ENCODE measurements at places on chromosomes 13 and 19.
A peak's percentile ranks its signal among the peaks of the same experiment; 100 is the strongest.

DNA sequence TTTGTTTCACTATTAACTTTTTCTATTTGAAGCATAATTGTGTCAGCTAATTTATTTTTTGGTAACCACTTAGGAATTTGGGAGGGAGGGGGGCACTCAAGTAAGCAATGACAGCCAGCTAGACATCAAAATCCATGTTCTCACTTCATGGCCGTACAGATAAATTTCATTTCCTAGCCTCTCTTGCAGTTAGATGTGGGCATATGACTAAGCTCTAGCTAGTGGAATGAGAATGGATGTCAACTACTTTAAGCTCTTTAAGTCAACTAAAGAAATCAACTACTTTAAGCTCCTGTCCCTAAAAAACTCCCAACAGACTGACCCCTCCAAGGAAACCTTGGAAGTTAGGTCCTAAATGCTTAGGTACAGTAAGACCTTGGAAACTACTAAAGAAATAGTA is 92.0 kb downstream of the KCNRG start:
- no peak for DNase-seq

DNA sequence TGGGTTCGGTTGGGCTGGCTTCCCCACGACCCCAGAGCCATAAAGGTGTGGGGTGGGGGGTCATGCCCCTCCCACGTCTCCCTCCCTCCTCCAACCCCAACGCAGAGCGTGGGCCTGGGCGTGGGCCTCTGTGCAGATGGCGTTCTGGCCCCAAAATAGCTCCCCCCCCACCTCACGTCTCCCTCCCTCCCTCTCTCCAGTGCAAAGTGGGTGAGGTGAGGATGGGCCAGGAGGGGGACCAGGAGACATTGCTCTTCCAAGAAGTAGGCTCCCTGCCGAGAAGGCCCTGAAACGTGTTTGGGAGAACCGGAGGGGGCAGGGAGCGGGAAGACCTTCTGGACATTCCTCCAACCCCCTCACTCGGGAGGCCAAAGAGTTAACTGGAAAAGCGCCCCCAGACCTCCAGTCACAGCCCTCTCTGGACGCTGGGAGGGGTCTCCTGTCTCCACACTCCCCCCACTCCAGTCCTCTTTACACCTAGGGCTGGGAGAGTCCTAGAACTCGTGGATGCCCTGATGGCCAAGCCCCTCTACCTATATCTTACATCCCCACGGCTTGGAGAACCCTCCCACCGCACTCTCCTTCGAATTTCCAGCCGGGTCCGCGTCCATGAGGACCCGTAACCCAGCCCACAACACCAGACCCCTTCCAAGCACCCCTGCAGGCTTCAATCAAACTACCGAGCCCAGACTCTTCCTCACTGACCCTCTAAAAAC is 855 bp downstream of the UNC13A start:
- DNase-seq, result no peak

GRCh38 chr19:18097217-18097992 is at the start of gene MAST3:
Gene MAST3 (plus strand): TSS chr19:18097778. CDS start chr19:18097793, 15 bp downstream.
- DNase-seq, result peak; percentile 92

DNA sequence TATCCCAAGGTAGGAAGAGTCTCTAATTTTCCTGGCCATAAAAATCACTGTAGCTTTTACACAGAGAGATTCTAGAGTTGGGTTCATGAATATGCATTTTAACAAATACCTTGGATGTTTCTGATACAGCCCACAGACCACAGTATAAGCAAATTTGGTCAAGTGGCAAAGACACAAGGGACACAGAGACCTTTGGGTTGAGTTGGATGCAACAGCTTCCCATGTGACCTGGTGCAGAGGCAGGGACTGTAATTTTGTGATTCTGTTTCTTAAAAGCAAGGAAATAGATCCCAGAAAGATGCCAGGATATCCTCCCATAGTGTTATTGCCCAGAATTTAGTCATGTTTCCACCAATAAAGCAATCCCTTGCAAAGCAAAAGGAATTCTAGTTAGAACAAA is 27.0 kb downstream of the FPR3 start:
- no peak for DNase-seq

GRCh38 chr13:110714797-110715394 is 1.4 kb downstream of the ING1 start:
- peak; percentile 57 for DNase-seq

DNA sequence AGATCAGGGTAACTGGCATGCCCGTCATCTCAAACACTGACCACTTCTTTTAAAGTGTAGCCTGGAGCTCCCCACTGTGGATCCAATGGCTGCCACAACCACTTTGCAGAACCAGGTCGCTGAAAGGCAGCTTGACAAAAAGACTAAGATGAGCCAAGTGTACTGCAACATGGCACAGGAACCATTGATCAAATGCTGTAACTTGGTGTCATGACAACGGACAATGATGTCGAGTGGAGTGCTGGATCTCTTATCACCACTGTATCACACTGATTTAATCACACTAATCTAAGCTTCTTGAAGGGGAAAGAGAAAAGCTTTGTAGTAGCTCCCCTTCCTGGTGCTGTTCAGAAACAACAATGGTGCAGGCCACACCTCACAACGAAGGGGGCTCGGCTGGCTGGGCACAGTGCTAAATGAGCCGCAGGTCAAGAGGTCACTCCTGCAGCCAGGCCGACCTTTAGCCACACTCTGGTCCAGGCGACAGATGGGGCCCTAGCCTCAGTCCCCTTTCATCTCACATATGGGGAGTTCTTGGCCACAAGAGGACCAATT is 2.2 kb upstream of the TNFRSF19 start:
- no peak for DNase-seq

GRCh38 chr19:6530386-6531162 is at the start of gene TNFSF9:
Gene TNFSF9 (plus strand): TSS chr19:6531026. CDS start chr19:6531037, 11 bp downstream.
- peak; percentile 91 for DNase-seq

- DNase-seq, result no peak
Measured at GRCh38 chr13:44629465-44630183, 53.5 kb upstream of the TSC22D1 start.

GRCh38 chr13:111407381-111408131 is 87.1 kb downstream of the TEX29 start:
- DNase-seq, result no peak

GRCh38 chr19:29873024-29873800 is 61.4 kb downstream of the CCNE1 start:
- DNase-seq, result peak; percentile 73

All from activated CD4-positive, alpha-beta T cell treated with anti-CD3 and anti-CD28 coated beads, Interleukin-2, amount 50 U/mL, for 48 hours (primary cell).